ENCODE measurements at places on chromosomes 4 and X.

DNA sequence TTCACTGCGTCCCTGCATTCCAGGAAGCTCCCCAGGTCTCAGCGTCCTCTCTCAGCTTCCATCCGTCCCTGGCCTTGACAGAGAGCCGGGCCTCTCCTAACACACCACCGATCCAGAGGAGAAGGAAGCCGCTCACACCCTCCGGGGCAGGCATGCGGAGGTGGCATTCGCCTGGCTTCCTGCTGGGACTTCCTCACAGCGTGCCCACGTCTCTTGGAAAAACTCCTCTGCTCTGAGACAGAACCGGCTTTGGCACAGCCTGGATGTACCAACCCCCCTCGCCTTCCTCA lies 3.2 kb downstream of the CTAG2 start:
- DNase-seq: no peak

DNA sequence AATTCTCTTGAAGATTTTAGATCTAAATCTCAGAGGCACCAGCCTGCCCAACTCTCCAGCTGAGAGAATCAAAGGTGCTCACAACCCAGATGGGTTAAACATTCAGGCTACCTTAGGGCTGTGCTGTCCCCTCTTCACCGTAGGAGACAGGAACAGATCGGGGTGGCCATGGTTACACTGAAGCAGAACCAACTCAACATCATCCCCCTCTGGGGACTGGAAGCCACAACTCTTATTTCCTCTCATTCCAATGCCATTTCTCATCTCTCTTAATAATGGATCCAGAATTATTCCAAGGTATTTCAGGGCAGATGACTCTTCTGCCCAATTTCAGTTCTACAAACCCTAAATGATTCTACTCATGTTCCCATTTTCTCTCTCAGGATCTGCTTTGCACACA lies 109.7 kb downstream of the NKX6-1 start:
- DNase-seq: no peak

DNA sequence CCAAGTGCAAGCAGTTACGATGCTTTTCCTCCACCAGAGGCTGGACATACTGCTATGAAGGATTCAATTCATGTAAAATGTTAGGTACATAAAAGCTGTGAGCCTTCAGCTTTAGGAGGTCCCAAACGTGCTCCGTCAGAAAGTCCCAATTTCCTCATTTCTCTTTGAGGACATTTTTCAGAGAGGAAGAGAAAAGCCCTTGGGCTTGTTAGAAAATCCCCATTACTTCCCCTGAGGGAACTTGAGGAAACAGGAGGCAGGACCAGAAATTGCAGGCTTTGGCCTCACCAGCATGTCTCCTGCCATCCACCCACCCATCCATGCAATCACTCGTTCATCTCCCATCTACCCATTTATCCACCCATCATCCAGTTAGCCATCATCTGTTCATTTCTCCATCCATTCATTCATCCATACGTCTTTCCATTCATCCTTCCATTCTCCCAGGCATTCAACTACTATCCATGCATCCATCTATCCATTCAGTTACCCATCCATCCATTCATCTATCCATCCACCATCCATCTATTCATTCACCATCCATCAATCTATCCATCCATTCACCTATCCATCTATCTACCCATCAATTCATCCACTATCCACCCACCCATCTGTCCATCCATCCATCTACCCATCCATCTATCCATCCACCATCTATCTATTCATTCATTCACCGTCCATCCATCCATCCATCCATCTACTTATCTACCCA lies 223.5 kb downstream of the AFAP1 start:
- DNase-seq: no peak

GRCh38 chr4:174581901-174582300 lies 59.6 kb upstream of the HPGD start:
- no peak for DNase-seq

DNA sequence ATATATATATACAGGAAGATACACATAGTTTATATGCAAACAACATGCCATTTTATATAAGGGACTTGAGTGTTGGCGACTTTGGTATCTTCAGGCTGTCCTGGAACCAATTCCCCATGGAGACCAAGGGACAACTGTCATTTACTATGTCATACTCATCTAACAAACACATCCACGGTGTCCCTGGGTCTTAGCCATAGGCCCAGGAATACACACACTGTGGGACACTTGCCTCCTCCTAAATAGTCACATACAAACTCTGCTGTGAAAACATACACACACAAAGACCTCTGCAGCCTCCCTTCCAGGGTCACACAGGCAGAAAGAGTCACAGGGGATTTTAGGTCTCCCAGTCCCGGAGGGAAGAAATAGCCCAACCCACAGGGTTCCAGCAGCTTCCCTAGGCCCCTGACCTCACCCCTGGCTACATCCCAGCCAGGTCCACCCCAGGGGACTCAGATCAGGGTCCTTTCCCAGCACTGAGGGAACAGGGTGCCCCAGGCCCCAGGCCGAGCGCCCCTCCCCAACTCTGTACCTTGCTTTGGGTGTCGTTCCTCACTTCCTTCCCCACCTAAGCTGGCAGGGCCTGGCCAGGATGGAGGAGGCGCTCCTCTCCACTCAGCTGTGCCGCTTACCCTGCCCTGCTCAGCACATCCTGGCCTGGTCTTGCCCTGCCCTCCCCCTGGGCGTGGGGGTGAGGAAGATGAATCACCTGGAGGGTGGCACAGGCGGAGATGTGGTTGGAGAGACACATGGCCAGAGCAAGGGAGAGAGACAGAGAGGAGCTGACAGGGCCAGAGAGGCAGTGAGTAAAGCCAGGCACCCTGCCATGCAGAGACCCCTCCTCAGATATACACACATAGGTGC lies 21.8 kb downstream of the FGD1 start:
- DNase-seq: no peak

GRCh38 chrX:71195964-71196649 lies 26.9 kb upstream of the GJB1 start:
- DNase-seq: no peak

DNA sequence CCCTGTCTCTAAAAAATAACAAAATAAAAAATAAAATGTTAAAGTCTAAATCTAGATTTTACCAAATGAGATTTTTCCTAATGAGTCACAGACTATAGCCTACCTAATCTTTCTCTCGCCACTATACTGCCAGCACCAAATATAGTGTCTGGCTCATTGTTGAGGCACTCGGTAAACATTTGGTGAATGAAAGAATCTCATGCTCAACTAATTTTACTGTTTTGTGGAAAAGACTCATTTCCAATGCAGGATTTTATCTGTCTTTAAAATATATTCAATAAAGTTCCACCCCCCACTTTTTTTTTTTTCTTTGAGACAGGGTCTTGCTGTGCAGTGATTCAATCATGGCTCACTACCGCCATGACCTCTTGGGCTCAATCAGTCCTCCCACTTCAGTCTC lies 71.5 kb downstream of the PLS3 start:
- DNase-seq: no peak

- no peak for DNase-seq
Observed at GRCh38 chr4:6730603-6731317, 14.8 kb downstream of the BLOC1S4 start.

DNA sequence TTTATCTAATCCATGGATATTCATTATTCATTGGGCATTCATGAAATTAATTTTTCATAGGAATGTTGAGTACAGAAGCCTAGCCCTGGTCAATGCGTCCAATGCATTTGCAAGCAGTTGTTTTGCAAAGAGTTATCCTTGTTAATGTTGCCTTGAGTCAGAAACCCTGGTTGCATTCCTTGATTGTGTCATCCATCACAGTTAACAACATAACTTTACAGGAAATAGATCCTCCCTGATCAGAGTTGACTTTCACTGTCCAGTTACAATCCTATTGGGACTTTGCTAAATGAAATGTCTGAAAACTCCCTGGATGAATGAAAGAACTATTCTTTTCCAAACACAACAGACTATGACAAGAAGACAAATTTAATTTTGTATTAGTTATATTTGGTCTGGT lies 924.3 kb upstream of the SLIT2 start:
- no peak for DNase-seq

- DNase-seq: peak; percentile 33
Observed at GRCh38 chrX:116379854-116380253, 56.6 kb upstream of the SLC6A14 start.

DNA sequence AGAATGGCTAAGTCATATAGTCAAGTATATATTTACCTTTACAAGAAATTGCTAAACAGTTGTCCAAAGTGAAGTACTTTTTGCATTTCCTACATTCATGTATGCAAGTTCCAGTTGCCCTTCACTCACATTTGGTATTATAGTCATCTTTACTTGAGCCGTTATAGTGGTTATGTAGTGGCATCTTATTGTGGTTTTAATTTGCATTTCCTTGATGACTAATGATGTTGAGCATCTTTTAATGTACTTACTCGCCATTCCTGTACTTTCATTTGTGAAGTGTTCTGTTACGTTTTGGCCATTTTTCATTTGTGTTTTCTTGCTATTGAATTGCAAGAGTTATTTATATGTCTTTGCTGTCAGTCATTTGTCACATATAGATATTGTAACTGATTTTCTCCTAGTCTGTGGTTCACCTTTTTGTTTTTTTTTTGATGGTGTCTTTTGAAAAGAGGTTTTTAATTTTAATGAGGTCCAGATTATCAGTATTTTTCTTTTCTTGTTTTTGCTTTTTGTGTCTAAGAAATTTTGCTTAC lies 27.6 kb downstream of the ARFIP1 start:
- DNase-seq: no peak
